AG04449 (cell line): ENCODE measurements at places on chromosomes 3 and 15.

GRCh38 chr15:90947577-90948357 is 6.9 kb upstream of the RCCD1 start:
- no peak for DNase-seq

DNA sequence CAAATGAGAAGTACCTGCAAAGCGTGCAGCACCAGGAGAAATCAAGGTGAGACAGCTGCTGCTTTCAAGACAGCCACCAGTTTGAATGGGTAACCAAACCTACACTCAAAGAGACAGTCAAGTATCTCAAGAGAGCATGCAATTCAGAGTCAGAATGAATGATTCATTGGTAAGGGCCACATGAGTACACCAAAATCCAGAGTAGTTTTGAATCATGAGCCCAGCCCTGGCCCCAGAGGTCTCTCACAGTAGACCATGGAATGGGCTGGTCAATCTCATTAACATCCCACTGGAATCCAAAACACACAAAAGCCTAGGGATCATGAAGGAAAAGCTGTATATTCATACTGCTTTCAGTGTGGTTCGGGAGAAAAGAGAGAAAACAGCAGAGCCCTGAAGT is 242.8 kb downstream of the TBL1XR1 start:
- DNase-seq, result no peak

GRCh38 chr15:64739577-64740143 is 35.7 kb downstream of the RBPMS2 start:
- DNase-seq, result no peak

- DNase-seq, result peak; percentile 38
These were observed 87.0 kb downstream of the FOXB1 start for GRCh38 chr15:60091157-60091556.

GRCh38 chr3:34779092-34779491 is 860.2 kb upstream of the ARPP21 start:
- no peak for DNase-seq

GRCh38 chr3:74709951-74710350 is 95.5 kb upstream of the CNTN3 start:
- no peak for DNase-seq

GRCh38 chr3:88147261-88147660 is 2.5 kb upstream of the C3orf38 start:
- DNase-seq, result no peak

- no peak for DNase-seq
These were observed 18.0 kb downstream of the ZDHHC19 start for GRCh38 chr3:196193133-196193735.

DNA sequence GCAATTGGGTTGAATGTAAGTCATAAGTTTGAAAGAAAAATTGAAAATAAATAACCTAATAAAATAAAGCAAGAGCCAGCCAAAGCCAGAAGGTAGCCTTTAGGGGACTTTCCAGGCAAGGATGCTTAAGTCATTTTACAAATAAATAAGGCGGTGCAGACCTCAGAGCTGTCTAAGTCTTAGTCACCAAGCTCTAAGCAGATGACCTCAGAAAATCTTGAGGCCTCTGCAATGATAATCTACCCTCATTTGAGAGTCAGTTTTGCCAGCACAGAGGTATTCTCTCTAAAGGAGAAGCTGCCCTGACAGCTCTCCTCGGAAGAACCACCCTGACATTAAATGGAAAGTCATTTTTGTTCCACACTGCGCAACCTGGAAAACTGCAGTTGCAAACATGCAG is 113.9 kb downstream of the OXNAD1 start:
- DNase-seq, result no peak

DNA sequence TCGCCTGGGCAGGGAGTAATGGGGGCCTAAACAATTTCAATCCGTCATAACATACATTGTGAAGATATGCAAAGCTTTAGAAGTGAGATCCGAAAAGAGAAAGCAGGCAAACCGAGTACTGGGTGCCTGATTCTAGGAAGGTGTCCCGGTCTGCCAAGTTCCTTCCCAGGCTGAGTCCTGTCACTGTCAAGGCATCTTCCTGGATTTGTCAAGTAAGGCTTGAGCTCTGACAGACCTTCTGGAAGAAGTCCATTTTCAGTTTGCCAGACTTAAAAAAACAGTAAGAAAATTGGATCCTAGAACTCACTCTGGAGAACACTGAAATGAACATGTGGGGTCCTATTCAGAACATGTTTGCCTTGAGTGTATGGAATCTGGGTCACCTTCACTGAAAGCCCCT is 253.9 kb downstream of the RORA start:
- no peak for DNase-seq

- no peak for DNase-seq
These were observed 5.2 kb downstream of the GRAMD2A start for GRCh38 chr15:72192416-72192815.

GRCh38 chr3:142228964-142229363 is 3.6 kb upstream of the GK5 start:
- DNase-seq, result no peak
